CD4-positive, CD25-positive, alpha-beta regulatory T cell (primary cell): ENCODE measurements at places on chromosomes 5 and 9. TPM values are rescaled to one million over a fixed set of nuclear protein-coding genes. Genes with fewer than 3 reads are reported as not detected.

- no peak for DNase-seq
These were observed 139.0 kb downstream of the RFX3 start for GRCh38 chr9:3386753-3387152.

GRCh38 chr9:93122721-93123221 lies 11.3 kb downstream of the NINJ1 start:
- DNase-seq, result no peak

- DNase-seq, result no peak
These were observed 79.3 kb downstream of the STARD4 start for GRCh38 chr5:111432883-111433536.

LOX gene
- 0.25 TPM for total RNA-seq

CREBRF gene
- total RNA-seq, result 126 TPM

AGXT2 gene
- not detected for total RNA-seq

IFNK gene
- total RNA-seq, result not detected

LCN10 gene
- total RNA-seq, result 0.30 TPM
